Activated CD8-positive, alpha-beta memory T cell treated with anti-CD3 and anti-CD28 coated beads for 1 hour (primary cell): ENCODE measurements at places on chromosomes 12 and 14.

GRCh38 chr12:113819495-113819894 lies 146.6 kb downstream of the RBM19 start:
- no peak for DNase-seq

GRCh38 chr14:59086241-59086882 lies 102.1 kb upstream of the DAAM1 start:
- DNase-seq: no peak

DNA sequence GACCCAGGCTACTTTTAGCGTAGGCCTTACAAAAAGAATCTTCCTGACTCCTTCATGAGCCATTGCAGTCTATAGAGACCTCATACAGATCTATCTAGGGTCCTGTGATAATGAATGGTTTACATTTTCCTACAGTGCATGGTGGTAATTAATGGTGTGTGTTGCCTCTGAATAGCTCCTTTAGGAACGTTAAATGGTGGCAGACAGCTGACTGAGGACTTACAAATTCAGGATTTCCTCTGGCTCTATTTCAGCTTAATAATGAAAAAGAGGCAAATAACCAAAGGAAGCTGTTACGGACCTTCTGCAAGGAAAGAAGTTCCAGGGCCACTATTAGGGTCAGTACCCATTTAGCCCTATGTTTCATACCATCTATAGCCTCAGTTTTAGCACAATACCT lies 5.1 kb downstream of the IKBIP start:
- DNase-seq: no peak

DNA sequence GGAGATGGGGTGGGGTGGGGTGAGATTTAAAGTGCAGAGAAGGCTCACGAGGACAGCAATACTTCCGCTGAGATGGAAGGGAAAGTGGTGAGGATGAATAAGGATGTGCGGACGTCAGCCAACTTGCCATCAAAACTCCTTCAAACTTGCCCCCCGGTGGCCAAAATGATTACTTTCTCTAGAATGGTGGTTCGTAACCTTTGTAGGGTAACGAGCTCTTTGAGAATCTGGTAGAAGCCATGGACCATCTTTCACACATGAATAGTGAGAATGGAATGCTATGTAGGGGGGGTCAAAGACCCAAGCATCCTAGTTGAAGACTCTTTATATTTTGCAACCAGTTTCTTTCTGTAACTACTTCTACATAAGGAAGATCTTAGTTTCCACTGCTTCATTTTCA lies 245.9 kb upstream of the DDHD1 start:
- no peak for DNase-seq

DNA sequence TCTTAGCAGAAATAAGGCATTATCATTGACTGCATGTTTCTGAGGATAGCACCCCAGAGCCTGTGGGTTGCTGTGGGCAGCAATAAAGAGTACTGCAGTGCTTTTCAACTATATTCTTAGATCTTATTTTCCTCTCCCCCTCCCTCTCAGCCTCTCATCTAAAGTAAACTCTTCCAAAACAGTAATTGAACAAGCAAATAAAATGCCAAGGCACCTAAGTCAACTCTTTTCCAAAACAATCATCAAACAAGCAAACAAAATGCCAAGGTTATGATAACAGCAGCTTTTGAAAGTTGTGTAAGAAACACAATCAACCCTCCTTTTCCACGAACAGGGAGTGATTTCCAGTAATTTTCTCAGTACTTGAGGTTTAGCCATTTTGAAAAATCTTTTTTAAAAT lies 1542.6 kb downstream of the AACS start:
- no peak for DNase-seq

DNA sequence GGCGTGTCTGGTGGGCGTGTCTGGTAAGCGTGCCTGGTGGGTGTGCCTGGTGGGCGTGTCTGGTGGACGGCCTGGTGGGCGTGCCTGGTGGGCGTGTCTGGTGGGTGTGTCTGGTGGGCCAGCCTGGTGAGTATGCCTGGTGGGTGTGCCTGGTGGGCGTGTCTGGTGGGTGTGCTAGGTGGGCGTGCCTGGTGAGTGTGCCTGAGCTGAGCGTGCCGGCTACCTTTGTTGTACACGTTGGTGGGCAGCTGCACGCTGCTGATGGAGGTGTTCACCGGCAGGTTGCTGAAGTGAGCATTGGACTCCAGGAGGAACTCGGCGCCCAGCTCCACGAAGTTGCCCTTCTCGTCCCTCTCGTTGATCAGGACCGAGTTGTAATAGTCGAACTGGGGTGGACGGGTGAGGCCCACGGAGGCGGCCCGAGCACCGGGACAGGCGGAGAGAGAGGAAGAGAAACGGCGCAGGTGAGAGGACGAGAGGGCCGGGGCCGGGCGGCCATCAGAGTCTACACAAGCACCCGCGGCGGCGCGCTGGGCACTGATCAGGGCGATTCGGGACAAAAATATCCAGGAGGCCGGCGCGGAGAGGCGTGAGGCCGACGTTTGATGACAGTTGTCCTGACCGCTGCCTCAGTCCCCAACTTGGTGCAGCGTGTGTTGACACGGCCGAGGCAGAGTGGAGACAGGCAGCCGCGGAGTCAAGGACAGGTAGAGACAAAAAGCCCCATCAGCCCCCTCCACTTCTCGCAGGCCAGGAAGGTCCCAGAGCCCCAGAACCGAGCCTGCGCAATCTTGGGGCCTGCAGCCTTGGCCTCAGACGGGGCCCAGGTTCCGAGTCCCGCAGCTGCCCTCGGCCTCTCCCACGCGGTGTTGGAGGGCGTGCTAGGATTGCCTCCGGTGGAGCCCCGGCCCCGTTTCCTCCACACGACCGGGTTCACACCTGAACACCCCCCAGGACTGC lies 10.5 kb downstream of the CACNA2D4 start:
- no peak for DNase-seq

- no peak for DNase-seq
These were observed 17.9 kb downstream of the SNAPC1 start for GRCh38 chr14:61780125-61780524.

DNA sequence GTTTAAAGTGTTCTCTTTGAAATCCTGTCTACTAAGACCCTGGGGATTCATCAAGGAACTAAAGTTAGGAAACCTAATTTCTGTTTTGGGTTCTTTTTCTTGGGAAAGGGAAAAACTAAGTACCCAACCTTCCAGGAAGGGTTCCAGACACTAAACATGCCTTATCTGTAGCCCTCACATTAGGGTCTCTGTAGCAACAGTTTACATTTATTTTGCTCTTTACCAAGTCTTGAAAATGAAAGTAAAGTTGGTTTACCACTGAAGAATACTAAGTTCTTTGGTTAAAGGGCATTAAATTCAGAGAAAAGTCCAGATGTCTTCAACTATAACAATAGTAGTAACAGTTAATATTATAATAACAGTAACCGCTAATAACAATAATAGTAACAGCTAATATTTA lies 207.5 kb upstream of the CDKN3 start:
- no peak for DNase-seq

- DNase-seq: no peak
These were observed 22.9 kb upstream of the CCND2 start for GRCh38 chr12:4250691-4251090.

GRCh38 chr14:23750357-23750756 lies 114.2 kb downstream of the DHRS2 start:
- DNase-seq: no peak

GRCh38 chr12:19614601-19615383 lies 175.5 kb downstream of the AEBP2 start:
- no peak for DNase-seq

- no peak for DNase-seq
These were observed 12.8 kb downstream of the ATP2B1 start for GRCh38 chr12:89695830-89696229.

DNA sequence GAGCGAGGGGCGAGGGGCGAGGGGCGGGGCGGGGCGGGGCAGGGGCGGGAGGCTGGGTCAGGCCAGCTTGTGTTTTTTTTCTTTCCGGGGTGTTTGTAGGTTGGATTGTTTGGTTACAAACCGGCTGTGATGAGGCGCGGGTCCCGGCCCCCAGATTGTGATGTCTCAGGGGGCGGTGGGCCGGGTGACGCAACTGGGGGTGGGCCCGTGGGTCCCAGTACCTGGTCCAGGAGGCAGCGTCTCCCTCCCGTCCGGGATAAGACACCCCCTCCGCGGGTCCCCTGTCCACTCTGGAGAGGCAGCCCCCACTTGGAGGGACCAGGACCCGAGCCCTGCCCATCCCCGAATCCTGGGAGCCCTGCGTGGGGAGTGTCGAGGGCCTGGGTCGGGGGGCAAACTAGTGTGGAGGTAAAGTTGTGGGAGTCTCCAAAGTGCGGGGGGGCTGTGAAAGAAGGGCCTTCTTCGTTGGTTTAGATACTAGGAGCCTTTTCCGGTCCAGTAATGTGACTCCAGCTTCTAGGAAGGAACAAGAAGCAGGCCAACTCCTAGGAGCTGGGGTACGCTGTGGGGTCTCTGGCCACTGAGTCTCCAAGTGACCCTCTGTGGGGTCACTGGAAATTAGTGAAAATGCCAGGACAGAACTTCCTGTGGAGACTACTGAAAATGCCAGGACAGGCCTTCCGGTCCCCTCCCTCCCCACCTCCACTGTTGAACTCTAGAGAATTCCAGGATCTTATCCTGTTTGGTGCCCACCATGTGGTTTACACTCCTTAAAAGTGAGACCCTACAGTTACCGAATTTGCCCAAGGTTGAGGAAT lies 579 bp upstream of the CLMN start:
- no peak for DNase-seq

- DNase-seq: no peak
These were observed 63.7 kb downstream of the R3HDM2 start for GRCh38 chr12:57367121-57367520.

GRCh38 chr12:129459886-129460285 lies 443.9 kb downstream of the TMEM132D start:
- DNase-seq: no peak

- no peak for DNase-seq
These were observed 52.0 kb upstream of the NTF3 start for GRCh38 chr12:5379749-5380496.
